Central memory CD4-positive, alpha-beta T cell (primary cell): ENCODE measurements at places on chromosomes 12 and 14.

DNA sequence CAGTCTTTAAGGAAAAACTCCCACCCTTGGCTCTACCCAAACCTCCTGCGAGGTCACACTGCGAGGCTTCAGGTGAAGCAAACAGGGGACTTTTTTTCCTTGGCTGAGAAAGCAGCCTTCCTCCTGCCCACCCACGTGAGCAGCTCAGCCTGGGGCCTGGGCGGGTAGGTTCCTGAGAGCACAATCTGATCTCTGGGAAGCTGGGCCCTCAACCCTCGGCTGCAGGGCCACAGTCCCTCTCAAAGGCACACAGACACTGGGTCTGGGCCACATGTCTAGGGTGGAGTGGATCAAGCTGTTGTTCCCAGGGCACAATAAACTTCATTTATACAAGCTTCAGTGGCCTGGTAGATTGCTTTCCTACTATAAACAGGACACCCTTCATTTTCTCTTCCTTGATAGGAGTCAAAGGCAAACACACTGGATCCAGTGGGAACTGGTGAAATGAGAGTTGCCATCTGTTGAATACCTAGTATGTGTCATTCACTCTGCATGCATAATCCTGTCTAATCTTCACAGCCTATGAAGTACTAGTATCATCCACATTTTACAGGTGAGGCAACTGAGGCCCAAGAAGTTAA is 41.3 kb upstream of the PNMA1 start:
- DNase-seq: no peak

DNA sequence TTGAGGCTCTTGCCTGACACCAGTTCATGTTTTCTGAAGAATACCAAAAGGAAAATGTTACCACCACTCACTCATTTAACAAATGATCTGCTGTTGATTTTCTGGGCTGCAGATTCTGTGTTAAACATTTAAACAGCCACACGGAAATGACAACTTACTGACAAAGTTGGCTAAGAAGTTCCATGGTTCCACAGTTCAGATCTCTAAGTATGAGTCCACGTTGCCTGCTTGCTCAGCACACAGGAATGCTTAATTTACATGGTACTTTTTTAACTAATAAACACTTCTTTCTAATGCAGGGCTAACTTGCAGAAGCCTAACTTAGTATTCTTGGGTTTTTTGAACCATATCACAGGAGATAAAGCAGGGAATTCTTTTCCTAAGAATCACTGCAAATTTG is 34.7 kb downstream of the PTGER2 start:
- DNase-seq: no peak

- DNase-seq: no peak
Measured at GRCh38 chr14:76212242-76212641, 60.5 kb downstream of the GPATCH2L start.

- no peak for DNase-seq
Measured at GRCh38 chr14:68249661-68250451, 430.3 kb downstream of the RAD51B start.

- no peak for DNase-seq
Measured at GRCh38 chr12:114670291-114670980, 13.5 kb downstream of the TBX3 start.

DNA sequence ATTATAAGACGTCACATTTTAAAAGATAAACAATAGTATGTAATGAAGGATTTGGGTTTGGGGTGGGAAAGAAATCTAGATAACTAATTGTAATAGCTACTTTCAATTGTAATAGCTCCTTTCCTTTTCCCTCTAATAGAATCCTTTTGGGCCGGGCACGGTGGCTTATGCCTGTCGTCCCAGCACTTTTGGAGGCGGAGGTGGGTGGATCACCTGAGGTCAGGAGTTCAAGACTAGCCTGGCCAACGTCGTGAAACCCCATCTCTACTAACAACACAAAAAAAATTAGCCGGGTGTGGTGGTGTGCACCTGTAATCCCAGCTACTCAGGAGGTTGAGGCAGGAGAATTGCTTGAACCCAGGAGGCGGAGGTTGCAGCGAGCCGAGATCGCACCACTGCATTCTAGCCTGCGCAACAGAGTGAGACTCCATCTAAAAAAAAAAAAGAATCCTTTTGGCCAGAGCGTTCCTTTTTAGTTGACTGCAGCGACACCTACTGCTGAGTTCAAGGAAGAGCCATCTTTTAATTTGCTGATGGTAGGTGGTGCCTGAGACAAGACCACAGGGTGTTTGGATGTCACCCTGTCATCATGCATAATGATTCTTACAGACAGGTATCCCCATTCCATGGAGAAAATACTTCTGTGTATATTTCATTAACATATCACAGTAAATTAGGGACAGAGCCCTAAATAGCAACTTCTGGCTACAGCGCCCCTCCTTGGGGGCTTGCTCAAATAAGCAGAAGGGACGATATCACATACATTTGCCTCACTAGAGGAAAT is 79.5 kb downstream of the ARMH4 start:
- peak; percentile 11 for DNase-seq

DNA sequence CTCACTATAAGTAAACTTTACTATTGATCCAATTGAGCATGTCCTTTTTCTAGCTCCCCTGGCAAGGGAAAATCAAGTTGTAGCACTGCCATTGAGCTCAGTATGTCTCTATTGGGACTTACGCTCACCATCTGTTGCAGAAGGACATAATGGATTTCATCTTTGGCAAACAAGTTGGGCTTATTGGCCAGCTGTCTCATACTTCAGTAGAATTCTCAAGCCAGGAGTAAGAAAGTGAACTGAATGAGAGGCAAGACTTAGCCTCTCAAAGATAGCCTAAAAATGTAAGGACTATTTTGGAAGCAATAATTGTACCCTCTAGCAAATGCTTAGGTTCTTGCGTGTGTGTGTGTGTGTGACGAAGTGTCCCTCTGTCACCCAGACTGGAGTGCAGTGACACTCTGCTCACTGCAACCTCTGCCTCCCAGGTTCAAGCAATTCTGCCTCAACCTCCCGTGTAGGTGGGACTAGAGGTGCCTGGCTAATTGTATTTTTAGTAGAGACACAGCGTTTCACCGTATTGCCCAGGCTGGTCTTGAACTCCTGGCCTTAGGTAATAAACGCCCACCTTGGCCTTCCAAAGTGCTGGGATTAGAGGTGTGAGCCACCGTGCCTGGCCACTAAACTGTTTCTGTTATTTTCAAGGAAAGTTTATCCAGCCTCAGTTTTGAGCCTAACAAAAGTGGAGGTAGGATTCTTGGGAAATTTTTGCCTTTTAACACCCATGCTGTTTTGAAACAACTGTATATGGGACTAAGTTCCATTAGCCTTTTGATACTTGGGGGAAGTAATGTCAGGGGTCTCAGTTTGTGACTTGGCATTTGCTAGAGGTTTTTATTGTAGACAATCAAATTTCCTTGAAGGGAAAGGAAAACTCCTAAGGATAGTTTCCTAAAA is 7.0 kb downstream of the HNRNPA1 start:
- no peak for DNase-seq

- DNase-seq: no peak
Measured at GRCh38 chr12:3833670-3834310, 39.4 kb downstream of the PARP11 start.
